ENCODE measurements at places on chromosomes 1 and 21.

GRCh38 chr1:20187103-20187812 is 940 bp upstream of the PLA2G2C start:
- DNase-seq, result peak; percentile 66

GRCh38 chr21:34305605-34306604 is 57.9 kb upstream of the KCNE2 start:
- no peak for DNase-seq

DNA sequence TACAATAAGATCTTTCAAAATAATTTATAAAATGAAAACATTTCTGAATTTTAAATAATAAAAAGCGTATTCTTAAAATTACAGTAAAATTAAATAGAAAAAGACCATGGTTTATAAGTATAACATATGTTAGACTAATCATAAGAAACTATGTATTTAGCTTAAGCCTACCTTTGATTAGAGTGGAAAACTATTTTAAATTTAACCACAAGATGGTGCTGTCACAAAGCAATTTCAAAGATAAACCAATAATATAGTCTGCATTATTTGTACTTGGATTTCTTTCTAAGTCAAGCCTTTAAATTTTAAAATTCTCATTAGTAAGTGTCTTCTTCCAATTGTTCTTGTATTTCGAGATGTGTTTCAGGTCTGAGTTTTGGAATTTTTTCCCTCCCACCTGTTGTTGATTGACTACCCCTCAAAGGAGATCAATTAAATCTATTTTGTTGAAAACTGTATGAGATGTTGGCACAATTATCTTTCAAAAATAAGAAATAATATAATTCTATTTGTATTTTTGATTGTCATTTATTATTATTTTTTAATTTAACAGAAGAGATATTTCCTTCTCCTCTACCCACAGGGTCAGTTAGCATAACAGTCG is 459.8 kb downstream of the KCNT2 start:
- DNase-seq, result peak; percentile 65

GRCh38 chr21:45333583-45334121 is 46.0 kb upstream of the POFUT2 start:
- no peak for DNase-seq

DNA sequence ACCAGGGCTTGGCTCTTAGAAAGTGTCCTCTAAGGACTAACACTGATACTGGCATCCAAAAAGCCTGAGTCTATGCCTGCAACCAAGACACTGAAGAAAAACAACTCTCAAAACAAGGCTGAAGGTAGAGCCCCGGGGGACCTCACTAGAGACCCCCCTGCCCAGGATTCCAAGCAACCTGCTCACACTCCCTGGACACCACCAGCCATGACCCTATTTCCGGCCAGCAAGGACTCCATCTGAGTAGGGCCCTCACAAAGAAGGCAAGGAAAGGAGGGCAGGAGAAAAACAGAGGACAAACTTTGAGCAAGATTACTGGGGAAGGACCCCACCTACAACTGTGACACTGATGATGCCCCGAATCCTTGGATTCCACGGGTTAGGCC is 343.1 kb downstream of the NPHP4 start:
- DNase-seq, result no peak

Data from NCI-H1694 treated with DMSO at 0.1 percent for 48 hours (cell line).